ENCODE measurements at places on chromosomes 11 and 22.

DNA sequence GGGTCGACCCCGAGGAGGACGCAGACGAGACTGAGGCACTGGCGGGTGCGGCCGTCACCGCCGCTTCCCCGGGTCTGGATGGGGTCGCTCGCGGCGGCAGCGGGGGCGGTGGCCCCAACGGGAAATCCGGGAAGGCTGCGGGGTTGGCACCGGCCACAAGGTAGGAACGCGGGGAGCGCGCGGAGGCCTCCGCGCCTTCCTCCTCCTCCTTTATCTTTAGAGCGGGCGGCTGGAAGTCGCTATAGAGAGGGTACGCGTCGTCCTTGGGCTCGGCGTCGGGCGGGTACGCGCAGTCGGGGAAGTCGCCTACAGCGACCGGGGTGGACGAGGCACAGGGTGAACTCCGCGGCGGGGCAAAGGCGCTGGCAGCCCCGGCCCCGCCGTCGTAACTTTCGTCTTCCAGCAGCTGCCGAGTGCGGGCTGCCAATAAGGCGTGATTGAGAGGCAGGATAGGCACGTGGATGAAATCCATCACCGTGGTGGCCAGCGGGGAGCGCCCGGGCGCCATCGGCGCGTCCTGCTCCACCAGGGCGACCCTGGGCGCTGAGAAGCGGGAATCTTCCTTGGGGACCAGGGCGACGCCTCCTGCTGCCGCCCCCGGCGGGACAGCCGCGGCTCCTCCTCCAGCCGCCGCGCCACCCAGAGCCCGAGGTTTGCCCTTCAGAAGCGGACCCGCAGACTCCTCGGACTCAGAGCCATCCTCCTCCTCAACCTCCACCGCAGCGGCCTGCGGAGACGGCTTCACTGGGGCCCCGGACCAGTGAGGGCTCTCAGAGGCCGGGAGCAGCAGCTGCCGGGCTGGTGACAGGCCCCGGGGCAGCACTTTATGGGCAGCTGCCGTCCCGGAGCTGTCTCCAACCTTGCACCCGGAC lies 1.7 kb downstream of the PGR start:
- H3K27ac ChIP-seq, result no peak overlapping the region
- no peak overlapping the region for H3K4me3 ChIP-seq
- H3K27me3 ChIP-seq, result peaks cover 55% of the 10 kb centered on the region
- peaks cover 7% of the 10 kb centered on the region for H3K4me1 ChIP-seq

DNA sequence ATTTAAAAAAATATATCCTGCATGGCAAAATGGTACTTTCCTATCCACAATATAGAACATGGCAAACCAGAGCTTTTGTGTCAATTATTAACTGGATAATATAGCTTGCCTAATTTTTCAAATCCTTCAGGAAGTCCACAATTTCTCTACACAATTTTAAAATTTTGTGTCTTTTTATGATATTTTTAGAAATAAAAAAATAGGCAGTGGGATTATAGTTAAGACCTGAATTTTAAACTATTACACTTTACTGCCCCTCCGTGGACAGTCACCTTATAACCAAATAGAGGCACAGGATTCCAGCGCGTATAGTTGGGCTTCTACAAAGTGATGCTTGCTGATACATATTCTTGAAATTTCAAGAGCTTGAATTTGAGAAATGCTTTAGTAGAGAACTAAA lies 2.1 kb upstream of the DMC1 start:
- H3K36me3 ChIP-seq, result no peaks in the 10 kb centered on the region
- no peaks in the 10 kb centered on the region for H3K27me3 ChIP-seq
- H3K27ac ChIP-seq, result no peak overlapping the region
- peaks cover 7% of the 10 kb centered on the region for H3K4me1 ChIP-seq

GRCh38 chr11:70901951-70902521 lies 350.3 kb downstream of the SHANK2 start:
- H3K27ac ChIP-seq, result no peak overlapping the region
- no peaks in the 10 kb centered on the region for H3K27me3 ChIP-seq
- H3K4me3 ChIP-seq, result no peak overlapping the region
- H3K36me3 ChIP-seq, result no peaks in the 10 kb centered on the region
- no peak for DNase-seq

GRCh38 chr22:34784056-34784455 lies 281.9 kb upstream of the ISX start:
- no peak overlapping the region for H3K4me3 ChIP-seq
- DNase-seq, result no peak
- H3K27me3 ChIP-seq, result no peaks in the 10 kb centered on the region
- no peaks in the 10 kb centered on the region for H3K36me3 ChIP-seq
- no peak overlapping the region for H3K27ac ChIP-seq

DNA sequence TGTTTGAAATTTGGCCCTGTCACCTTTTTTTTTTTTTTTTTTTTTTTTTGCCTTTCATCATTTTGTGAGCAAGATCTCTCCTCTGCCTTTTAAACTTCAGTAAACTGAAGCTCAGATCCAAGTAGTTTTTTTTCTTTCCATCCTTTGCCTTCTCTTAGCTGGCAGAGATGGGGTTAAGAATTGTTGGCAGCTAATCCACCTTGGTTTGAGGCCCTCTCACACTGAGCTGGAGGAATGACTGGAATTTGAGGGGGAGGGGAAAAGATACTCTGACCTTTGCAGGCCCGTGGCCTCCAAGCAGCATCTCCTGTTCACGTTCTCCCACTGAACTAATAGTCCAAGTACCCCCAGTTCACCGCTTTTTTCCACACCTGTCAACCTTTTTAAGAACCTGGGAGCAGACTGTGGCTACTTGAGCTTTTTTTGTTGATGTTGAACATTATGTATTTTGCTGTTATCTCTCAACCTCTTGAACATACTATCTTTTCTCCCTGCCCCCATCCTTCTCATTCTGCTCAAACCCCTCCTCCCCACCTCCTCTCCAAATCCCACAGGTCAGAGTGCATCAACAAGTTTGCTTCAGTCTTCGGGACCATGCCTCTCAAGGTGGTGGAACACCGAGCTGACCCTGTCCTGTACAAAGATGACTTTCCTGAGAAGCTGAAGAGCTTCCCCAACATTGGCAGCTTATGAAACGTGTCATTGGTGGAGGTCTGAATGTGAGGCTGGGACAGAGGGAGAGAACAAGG lies 66.2 kb downstream of the ALX4 start:
- DNase-seq, result no peak
- H3K36me3 ChIP-seq, result peaks cover 20% of the 10 kb centered on the region
- no peaks in the 10 kb centered on the region for H3K27me3 ChIP-seq
- no peak overlapping the region for H3K27ac ChIP-seq
- no peak overlapping the region for H3K4me3 ChIP-seq
- H3K4me1 ChIP-seq, result peaks cover 6% of the 10 kb centered on the region

DNA sequence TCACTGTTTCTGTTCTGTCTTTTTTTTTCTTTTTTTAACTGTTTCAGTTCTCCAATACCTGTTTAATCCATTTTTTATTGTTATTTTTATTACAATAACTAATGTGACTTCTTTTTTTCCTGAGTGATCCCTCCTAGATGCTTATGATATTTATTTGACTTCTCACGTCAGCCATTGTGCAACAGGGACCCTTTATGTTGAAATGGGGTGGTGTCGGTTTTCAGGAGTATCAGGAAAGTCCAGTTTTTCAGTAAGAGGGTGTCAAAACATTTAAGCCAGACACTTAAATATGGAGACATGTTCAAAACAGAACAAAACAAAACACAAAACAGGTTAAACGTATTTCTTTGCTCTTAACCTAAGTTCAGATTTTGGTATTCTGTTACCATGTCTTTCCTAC lies 418.8 kb downstream of the DYNC2H1 start:
- DNase-seq, result no peak
- no peak overlapping the region for H3K4me3 ChIP-seq
- H3K27ac ChIP-seq, result no peak overlapping the region
- no peaks in the 10 kb centered on the region for H3K27me3 ChIP-seq
- peaks cover 66% of the 10 kb centered on the region for H3K4me1 ChIP-seq

DNA sequence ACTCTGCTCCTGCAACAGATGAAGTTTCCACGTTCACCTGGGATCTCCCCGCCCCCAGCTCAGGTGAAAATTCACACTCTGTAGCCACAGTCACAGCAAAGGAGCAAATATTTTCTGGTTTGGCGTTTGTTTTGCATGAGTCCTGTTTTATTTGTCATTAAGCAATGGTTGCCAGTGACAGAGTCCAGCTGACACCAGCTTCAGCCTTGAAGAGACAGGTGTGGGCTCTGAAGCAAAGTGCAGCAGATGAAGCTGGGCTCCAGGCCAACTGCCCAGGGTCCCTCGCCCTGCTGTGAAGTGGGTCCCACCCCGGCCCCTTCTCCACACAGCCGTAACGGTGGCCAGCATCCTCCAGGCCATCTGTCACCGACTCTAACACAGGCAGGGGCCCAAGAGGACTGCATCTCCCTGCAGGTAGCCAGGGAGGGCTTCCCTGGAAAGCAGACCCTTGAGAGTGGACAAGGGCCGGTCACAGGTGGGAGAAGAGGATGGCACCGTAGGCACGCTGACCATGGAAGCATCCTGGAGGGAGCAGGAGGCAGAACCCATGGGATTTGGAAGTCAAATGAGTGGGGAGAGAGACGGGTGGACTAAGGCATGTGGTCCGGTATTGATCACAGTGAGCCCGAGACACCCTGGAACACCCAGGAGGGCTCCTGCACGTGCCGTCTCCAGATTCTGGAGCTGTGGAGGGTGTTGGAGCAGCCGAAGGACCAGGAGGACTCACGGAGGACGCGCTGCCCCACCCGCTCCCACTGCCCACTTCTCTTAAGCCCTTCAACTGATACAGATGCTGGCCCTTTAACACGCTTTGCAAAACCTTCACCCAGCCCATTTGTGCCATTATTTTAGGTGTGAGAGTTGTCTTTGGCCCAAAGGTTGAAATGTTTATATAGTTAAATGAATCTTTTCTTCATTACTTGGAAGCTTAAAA lies 294.5 kb downstream of the BRD1 start:
- H3K27me3 ChIP-seq, result no peaks in the 10 kb centered on the region
- H3K4me3 ChIP-seq, result no peak overlapping the region
- no peak overlapping the region for H3K27ac ChIP-seq
- DNase-seq, result no peak
- no peaks in the 10 kb centered on the region for H3K4me1 ChIP-seq

Measured in keratinocyte (primary cell).